ENCODE measurements at places on chromosomes 2 and 18.

DNA sequence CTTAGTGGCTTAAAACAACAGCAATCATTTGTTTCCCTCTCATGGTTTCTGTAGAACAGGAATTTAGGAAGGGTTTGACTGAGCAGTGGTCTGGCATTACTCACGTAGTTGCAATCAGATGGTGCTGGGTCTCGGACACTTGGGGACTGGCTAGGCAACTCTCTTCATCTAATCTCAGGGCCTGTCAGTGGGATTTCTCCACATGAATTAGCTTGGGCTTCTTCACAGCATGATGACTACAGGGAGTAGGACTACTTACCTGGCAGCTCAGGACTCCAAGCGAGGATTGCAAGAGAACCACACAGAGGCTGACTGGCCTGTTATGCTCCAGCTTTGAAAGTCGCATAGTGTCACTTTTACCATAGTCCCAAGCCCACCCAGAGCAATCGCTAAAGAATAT lies 125.1 kb downstream of the TTC27 start:
- DNase-seq: no peak

DNA sequence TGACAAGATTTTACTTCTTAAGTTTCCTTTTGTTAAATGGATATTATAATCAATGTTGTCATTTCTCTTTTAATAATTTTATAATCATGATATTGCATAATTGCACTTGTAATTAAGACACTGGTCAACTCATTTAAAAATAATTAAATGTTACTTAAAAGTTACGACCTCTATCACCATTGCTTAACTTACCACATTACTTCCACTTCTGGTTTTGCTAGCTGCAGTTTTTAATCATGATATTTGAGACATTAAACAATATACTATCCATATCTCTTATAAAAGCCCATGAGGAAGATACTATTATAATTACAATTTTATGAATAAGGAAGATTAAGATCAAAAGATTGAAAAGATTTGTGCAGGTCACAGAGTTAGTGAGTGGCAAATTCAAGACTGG lies 502.0 kb downstream of the RNF144A start:
- DNase-seq: no peak

DNA sequence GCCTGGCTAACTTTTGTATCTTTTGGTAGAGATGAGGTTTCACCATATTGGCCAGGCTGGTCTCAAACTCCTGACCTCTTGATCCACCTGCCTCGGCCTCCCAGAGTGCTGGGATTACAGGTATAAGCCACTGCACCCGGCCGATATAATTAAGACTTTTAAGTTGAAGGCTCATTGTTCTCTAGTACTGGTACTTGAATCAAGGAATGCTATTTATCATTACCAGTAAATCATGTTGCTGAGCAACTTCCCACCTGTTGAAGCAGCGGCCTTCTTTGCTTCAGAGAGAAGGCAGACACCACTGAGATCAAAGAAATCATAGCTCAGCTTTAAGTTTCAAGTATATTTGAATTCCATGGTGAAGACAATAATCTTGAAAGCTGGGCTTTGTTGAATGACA lies 58.8 kb upstream of the TMEM163 start:
- no peak for DNase-seq

DNA sequence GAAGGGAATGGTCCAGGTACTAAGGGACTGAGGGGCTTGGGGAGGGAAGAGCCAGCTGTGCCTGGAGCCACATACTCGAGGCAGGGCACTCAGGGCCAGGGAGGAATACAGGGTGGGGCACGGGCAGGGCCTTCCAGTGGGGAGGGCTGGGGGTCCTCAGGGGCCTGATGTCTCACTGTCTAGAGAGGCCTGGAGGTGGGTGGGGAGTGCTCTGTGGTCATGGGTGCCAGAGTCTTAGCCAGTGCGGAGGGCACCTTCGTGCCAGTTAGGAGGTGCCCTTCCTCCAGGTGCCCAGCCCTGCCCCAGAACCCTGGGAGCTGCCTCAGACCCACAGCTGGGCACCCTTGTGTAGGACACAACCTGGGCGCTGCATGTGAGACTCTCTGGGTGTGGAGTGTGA lies 81.2 kb downstream of the SMAD7 start:
- DNase-seq: no peak

DNA sequence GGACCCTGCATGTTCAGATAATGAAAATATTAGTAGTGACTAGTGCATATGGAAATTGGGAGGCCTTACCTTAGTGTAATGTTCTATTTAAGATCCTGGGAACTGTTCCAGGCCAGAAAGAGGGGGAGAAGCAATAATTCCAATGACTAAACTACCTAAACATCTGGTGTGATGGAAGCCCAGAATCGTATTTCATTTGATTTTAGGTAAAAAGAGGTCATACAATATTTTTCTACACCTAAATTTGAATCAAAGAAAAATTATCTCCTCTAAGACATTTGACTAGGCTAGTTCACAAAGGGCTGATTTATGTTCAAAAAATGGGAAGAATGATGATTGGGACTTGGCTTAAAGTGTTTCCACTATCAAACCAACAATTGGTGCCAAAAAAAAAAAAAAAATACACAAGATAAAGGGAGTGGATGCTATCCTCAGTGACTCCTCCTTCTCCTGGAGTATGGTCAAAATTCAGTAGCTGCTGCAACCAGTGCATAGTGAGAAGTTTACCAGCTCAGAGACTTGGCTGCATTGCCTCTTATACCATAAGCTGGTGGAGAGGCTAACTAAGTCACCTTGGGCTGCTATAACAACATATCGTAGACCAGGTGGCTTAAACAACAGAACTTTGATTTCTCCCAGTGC lies 1038.3 kb upstream of the ACVR2A start:
- DNase-seq: no peak
